ENCODE measurements at places on chromosomes 3 and 15. TPM values are rescaled to one million over a fixed set of nuclear protein-coding genes. Genes with fewer than 3 reads are reported as not detected.

The FBXO40 gene
- total RNA-seq = not detected

- DNase-seq = no peak
Observed at GRCh38 chr3:132189601-132190000, 127.6 kb upstream of the ACP3 start.

DNA sequence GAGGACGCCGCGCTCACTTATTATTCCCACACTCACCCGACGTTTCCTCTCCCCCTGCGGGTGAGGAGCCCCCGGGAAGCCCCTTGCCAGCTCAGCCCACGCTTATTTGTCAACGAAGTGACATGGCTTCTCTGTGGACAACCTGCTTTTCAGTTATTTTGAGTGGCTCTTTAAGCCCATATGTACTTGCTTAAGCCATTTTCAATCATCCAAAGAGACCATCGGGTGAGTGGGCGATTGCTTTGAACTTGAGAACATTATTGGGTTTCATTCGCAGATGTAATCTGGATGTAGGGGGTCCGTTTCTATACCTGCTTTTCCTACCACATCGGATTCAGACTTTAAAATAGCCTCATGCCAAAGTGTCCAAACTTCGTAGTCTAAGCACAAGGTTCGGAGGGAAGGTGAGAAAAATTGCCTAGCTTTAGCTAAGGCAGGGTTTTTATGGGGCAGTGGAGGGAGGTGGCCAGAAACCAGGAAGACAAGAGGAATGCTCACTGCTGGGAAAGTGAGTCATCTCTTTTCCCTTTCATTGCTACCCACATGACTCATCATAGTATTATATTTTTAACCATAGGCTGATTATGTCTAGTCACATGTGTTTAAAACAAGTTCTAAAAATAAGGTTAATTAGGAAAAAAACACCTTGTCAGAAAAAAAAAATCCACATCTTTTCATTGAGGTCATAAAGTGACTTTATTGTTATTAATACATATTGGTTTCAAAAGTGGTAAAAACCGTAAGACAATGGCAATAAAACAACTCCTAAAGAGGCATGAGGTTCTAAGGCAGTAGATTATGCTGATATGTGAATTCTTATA lies 773.1 kb upstream of the NR2F2 start:
- no peak for DNase-seq

DNA sequence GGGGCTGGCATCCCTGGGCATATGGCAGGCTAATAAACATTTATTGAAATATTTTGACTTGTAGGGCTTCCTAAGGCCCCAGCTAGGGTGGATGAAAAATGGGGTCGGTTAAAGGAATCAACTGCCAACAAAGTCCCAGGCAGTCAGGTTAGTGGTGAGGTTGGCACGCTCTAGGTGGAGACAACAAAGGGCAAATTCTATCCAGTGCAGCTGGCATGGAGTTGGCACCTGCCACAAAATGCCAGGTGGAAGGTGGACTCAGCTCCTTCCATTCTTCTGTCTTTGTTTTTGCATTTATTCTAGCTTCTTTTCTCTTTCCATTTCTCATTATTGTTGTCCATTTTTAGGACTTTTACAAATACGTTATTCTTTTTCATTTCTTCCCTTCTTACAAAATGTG lies 31.0 kb downstream of the LCMT2 start:
- no peak for DNase-seq

DNA sequence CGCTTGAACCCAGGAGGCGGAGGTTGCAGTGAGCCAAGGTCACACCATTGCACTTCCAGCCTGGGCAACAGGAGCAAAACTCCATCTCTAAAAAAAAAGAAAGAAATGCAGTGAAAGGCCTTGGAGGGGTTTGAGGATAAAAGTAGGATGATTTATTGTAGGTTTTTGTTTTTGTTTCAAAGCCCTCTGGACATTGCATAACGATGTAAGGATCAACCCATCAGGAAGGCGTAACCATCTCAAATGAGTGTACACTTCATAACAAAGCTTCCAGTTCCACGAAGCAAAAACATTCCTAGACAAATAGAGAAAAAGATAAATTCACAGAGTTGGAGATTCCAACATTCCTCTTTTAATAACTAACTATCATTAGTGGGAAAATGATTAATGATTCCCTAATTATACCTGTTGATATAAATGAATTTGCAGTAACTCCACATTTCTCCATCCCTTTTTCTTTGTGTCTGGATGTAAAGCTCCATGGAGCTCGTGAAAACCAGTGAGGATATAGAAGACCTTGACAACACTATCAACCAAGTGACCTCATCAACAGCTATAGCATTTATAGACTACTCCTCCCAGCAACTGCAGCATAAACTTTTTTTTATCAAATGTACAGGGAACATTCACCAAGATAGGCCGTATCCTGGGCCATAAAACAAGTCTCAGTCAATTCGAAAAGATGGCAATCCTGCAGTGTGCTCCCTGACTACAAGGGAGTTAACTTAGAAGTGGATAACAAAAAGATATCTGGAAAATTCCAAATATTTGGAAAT lies 48.7 kb upstream of the PPP4R2 start:
- DNase-seq = no peak

Data from tibial nerve (tissue), 4 donors.